ENCODE measurements at places on chromosomes 12 and 14.

GRCh38 chr12:64735442-64735841 is 23.8 kb downstream of the GNS start:
- peak; percentile 59 for DNase-seq

DNA sequence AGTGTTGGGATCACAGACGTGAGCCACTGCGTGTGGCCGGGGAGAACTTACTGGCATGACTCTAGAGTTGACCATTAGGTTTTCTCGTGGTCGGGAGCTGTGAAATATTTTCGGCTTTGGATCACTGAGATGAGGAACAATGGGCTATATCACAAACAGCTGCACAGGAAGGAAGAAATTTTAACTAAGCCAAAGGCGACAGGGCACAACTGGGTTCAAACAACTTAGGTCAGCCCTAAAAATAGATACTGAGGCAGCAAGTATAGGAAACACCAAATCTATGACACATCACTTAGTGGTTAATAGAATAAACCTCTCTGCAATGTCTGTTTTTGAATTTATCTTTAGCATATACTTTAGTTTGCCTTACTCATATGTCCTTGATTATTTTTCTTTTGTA is 162.9 kb downstream of the LRIG3 start:
- no peak for DNase-seq

DNA sequence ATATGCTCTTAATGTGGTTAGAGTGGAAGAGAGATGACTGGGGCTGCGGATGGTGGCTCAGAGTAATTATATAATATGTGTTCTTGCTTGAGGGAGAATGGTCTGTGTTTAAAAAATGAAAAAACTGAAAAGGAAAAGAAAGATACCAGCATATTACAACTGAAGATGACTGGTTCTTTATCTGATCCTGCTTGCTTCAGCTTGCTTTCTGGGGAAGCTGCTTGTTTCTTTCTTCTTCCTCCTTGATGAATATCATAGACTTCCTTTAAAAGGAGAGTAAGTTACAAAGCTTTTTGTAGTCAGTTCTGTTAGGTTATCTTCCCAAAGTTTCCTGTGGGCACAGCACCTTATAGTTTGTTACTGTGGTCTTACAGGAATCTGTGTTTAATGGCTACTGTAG is 210.9 kb downstream of the ERC1 start:
- no peak for DNase-seq

- DNase-seq: no peak
These were observed 19.3 kb upstream of the TEX22 start for GRCh38 chr14:105378873-105379685.

GRCh38 chr12:100993916-100994450 is 199.4 kb downstream of the ANO4 start:
- DNase-seq: no peak

GRCh38 chr12:129532707-129533499 is 370.9 kb downstream of the TMEM132D start:
- no peak for DNase-seq

- DNase-seq: no peak
These were observed 33.8 kb downstream of the SYT1 start for GRCh38 chr12:78898416-78898815.

DNA sequence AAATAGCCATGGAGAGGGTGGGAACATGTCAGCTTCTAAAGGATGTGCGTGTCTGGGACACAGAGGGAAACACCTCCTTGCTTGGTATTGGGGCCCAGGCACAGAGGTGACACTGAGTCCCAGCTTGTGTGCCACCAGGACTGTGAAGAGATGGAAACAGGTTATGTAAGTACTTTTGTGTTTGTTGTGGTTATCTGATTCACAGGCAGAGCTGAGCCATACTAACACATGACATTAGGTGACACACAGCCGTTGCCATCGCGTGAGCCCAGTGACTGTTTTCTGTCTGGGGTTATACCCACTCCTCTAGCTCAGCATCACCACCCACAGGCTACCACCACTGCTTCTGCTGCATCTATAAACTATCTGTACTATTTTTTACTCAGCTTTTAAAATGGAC is 12.1 kb upstream of the FLVCR2 start:
- peak; percentile 70 for DNase-seq

GRCh38 chr12:103272949-103273348 is 222.8 kb downstream of the C12orf42 start:
- no peak for DNase-seq

- DNase-seq: no peak
These were observed 3.1 kb downstream of the SAMD4A start for GRCh38 chr14:54570047-54570446.

DNA sequence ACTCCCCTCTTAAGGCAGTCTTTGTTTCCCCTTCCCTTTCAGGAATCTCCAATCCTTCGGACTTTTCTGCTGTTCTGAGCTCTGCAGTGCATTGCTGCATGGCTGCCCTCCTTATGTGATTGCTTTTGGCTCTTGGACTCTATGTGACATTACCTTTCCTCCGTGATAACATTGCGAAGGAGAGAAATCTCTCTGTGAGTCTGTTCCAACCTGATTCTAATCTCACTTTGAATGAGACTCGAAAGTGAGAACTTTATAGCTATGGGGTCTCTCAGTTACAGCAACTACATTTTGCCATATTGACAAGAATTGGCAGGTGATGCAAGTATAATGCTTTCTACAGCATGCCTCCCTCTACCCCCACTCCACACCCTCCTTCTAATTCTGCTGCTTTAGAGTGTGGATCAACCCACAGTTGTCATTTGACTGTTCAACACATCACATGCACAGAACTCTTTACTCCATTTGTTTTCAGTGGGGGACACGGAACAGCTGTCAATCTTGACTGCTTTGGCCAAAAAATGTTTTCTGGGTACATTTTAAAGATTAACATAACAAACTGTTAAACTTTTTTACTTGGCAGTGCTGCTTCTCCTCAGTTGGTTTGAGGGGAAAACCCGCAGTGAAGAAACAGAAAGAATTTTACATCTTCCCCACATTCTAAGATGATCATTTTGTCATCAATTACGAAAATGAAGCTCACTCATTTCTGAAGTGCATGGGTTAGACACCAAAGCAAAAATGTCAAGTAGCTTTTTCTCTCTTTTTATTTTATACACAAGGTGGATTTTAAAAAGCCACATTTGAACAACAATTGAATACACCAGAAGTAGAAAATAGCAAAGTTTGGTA is 125.5 kb upstream of the RMST start:
- peak; percentile 0 for DNase-seq

Measured in suppressor macrophage treated with lipopolysaccharide for 4 hours (primary cell).